Stimulated activated CD8-positive, alpha-beta memory T cell treated with anti-CD3 and anti-CD28 coated beads, Interleukin-7, amount 100 ng/mL, for 1 hour (primary cell): ENCODE measurements at places on chromosomes 7 and 10.

- DNase-seq: no peak
These were observed 67.6 kb downstream of the MDFIC start for GRCh38 chr7:114989531-114989930.

DNA sequence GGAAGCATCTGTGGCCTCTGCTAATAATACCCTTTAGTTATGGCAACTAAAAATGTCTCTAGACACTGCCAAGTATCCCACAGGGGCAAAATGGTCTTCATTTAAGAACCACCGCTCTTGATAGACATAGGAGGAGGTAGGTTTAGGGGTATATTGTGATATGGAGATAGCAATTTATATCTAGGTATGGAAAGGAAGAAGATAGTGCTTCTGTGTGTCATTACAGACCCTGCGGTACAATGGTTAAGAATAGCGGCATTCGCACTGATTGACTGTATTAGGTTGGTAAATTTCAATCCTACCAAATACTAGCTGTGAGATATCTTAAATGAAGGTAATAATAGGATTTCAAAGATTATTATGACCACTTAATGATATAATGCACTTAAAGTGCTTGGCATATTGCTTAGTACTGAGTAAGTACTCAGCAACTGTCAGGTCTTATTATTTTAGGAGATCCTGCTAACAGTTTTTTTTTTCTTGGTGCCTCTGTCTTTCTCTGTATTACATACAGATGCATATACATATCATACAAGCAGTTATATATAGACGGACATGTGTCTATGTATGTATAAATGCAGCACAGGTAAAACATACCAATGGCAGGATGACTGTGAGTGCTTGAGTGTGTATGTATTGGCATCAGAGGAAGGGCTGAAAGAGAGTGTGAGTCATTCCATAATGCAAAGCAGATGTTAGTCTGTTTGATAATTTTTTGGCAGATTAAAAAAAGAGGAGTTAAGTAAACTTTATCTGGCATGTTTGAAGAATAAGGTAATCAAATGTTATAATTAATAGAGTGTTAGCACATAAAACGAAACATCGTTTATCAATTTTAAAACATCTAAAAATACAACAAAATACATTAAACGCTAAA, 50.0 kb upstream of the ITGB8 start:
- no peak for DNase-seq

DNA sequence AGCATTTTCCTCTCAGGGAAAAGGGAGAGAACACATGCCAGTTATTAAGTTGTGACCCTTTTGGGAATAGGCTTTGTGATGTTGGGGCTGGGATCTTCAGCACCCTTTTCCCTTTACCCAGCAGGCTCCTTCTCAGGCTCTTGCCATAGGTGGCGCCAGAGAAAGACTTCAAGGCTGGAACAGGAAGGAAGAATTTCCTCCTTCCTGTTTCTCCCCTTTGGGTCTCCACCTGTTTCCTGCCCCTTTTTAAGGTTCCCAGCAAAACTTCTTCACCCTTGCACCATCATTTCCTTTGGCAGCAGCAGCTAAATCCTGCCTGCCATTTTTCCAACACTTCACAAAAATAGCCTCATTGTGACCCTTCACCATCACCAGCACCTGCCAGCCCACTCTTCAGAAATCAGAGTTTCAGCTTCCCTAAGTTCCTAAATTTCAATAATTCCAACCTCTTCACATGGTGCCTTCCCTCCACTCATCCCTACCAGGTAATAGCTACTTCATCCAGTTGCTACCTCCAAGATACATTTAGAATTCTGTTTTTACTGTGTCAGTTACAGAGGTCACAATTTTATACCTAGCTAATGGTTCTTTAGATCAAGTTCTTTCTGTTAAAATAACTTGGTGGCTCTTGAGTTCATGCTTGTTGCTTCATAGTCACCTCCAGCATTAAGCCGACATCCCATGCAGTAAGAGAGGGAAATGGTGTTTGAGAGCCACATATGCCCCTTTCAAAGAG, 22.4 kb upstream of the FOXK1 start:
- DNase-seq: no peak

DNA sequence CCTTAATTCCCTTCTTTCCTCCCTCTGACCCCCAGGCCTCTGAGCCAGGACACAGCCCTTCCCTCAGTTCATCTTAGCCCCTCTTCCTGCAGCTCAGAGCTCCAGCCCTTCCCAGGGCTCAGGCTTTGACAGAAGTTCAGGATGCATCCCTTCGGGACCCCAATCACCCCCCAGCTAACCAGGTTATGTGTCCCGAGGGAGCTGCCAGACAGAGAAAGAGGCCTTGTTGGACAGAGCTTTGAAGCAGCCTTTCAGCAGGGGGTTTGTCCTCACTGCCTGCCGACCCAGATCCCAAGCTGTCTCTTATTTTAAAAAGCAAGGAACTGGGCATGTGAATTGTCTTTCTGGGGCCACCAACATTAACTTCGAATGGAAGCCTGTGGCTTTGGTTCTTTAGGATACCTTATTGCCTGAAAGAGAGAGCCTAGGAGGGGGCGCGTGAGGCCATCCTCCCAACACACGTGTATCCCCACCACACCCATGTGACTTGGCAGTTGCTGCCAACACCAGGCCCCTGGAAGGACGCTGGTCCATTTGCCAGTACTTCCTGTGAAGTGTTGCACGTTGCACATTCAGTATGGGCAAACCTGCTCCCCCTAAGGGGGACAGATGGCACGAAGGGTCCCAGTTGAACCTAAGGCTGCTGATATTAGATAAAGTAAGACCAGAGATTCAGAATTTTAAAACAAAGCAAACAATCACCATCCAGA, 858 bp downstream of the CCDC136 start:
- no peak for DNase-seq

GRCh38 chr10:43119416-43120115, 18.7 kb upstream of the CSGALNACT2 start:
- DNase-seq: no peak

DNA sequence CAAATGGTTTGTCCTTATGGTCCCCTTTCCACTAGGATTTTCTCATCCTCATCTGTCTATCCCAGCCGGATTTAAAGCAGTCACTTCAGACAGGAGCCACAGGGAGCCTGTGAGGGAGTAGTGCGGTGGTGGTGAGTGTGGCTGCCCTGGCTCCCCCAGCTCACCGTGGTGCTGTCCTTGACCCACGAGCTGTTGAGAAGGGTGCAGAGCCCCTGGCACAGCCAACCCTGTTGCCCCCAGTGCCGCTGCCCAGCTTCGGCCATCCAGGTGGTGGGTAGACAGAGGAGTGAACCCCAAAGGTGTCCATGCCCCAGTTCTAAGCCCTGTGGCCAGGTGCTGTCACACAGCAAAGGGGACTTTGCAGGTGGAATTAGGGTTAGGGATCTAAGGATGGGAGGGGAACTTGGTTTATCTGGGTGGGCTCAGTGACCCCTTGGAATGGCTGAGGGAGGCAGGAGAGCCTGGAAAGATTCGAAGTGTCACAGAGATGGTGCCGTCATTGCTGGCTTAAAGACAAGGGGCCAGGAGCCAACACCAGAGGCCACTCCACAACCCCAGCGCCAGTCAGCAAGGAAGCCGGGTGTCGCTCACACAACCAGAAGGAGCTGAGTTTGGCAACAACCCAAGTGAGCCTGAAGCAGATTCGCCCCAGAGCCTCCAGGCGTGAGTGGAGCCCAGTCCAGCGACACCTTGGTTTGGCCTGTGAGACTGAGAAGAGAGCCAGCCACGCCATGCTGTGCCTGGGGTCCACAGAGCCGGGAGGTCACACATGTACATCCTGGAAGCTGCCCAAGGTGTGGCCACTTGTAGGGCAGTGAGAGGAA, 142.4 kb downstream of the ADCY1 start:
- DNase-seq: no peak

- DNase-seq: no peak
These were observed 102.7 kb downstream of the ANKRD7 start for GRCh38 chr7:118327174-118327573.

- no peak for DNase-seq
These were observed 71.7 kb downstream of the RBAK start for GRCh38 chr7:5117095-5117970.

DNA sequence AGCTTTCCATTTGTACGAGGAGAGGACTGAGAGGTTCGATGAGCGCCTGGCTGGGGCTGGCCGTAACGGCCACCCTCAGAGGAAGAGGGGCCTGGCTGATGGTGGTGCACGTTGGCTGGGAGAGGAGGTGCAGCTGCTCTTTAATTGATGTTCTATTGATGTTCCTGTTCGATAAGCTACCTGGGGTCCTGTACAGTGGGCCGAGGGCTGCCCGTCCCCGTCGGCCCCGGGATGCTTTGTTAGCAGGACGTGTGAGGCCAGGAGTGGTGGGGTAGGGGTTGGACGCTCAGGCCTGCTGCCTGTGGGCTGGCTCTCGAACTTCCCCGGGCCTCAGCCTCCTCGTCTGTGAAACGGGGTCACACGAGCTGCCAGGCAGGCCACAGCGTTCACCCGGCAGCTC, 25.4 kb downstream of the FAM20C start:
- no peak for DNase-seq

DNA sequence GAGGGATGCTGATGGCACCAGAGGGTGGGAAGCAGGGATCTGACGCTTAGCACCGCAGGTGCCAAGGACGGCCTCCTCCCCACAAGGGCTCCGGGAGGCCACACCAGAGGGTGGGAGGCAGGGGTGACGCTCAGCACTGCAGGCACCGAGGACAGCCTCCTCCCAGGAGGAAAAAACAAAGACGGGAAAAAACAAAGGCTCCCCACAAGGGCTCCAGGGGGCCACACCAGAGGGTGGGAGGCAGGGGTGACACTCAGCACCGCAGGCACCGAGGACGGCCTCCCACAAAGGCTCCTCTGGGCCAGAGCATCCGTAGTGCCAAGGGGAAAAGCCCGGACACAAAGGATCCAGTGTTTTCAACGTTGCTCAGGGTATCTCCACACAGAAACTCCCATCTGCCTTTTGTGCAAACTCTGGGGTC, 25.6 kb downstream of the DIP2C start:
- DNase-seq: no peak

GRCh38 chr10:27145937-27146336, 8.2 kb downstream of the YME1L1 start:
- no peak for DNase-seq
